Stimulated activated CD8-positive, alpha-beta memory T cell treated with anti-CD3 and anti-CD28 coated beads, Interleukin-15, amount 100 ng/mL, for 4 hours (primary cell): ENCODE measurements at places on chromosomes 4 and X.

GRCh38 chr4:148770848-148771247, 328.6 kb upstream of the NR3C2 start:
- no peak for DNase-seq

DNA sequence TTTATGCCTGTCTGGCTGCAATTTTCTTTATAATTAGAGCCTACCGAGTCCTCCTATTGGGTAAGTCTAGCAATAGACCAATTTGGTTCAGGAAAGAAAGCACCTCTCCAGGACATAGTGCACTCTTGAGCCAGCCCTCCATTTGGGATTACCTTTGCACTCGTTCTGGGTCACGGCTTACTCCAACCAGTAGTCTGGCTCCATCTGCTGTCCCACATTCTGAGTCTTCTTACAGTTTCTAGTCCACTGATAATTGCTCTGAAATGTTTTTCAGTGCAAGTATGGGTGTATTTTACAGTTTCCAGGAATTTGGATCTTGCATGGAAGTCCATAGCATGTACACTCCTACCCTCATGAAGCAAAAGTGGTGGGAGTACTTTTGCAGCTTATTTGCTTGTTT, 34.8 kb upstream of the USP51 start:
- no peak for DNase-seq

DNA sequence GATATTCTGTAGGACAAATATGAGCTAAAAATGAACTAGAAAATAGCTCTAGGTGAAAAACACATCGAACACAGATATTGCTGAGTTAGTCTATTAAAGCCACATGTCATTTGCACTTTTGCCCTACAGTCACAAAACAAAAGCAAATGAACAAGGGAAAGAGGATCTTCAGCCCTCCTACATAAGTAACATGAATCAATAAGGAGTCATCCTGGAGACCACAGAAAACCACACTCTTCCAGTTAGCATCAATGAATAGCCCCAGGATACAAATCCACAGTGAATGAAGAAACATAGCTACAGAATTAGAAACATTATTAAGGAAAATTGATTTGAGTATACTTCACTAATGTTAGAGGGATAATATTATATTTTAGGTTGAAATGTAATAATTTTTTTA, 311.4 kb downstream of the MAPK10 start:
- no peak for DNase-seq

GRCh38 chr4:113539408-113539807, 222.1 kb downstream of the CAMK2D start:
- no peak for DNase-seq

- DNase-seq = no peak
Observed at GRCh38 chrX:37993837-37994619, 12.3 kb upstream of the SYTL5 start.

- DNase-seq = no peak
Observed at GRCh38 chrX:74924449-74925224, 615 bp downstream of the NEXMIF start.

- DNase-seq = no peak
Observed at GRCh38 chr4:14627038-14627437, 375.2 kb upstream of the CPEB2 start.

- no peak for DNase-seq
Observed at GRCh38 chr4:8282742-8283141, 13.2 kb downstream of the HTRA3 start.

DNA sequence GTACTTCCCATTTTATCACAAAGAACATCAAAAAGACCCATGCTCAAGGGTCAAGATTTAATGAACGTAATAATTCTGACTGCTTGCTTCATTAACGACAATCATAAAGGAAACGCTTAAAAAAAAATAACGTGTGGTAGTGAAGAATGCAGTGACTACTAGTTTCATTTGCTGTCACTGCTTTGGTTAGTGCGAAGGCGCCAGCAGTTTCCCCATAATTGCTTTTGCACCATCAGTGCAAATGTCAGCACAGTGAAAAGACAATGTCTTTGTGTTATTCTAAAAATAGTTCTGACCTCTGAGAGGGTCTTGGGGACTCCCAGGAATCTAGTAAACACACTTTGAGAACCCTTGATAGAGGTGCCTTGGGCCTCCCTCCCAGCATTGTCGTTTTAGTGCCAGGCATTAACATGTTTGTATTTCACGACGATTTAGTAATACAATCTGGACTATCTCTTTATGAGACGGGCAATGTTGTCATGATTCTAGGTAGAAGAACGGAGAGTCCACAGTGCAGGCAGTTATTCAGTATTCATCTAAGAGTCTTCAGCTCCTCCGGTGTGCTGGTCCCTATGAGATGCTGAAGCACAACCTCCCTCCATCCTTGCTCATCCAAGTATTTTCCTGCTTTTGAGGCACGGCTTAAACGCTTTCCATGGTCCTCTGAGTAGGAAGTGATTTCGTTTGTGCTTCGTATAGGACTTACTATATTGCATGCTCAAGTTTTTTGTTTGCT, 71.0 kb downstream of the AFF1 start:
- no peak for DNase-seq

DNA sequence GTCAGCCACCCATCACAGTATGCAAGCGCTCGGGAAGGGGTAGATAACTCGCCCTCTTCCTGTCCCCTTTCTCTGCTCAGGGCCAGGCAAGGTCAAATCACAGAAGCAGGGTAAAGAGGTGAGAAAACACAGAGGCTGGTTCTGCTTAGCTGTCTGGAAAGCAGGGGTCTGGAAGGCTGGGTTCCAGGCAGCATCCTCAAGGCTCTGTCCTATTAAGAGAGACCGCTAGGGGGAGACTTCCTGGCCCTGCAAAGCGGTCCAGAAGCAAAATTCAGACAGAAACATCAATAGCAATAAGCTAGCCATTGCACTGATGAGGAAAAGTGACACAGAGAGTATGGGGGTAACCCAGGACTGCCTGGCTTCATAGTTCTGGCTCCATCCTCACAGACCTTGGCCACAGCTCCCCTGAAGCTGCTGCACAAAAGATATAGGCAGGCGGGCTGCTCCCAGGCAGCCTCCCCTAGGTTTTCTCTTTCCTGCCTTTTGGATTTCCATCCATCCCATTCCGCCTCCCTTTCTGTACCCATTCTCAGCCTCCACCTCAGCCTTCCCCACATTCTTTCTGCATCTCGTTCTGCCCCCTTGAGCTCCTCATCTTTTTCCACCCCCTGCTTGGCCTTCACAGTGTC, 308.5 kb downstream of the EVC2 start:
- no peak for DNase-seq
